ENCODE measurements at places on chromosomes 12 and 14. TPM values are rescaled to one million over a fixed set of nuclear protein-coding genes. Genes with fewer than 3 reads are reported as not detected.

The GPR135 gene
- 1.0 TPM for total RNA-seq

The POTEM gene
- total RNA-seq, result 0.10 TPM

The FAM222A gene
- 1.9 TPM for total RNA-seq

The CEBPE gene
- total RNA-seq, result not detected

- DNase-seq, result no peak
Measured at GRCh38 chr14:94659901-94660300, 47.7 kb downstream of the SERPINA3 start.

DNA sequence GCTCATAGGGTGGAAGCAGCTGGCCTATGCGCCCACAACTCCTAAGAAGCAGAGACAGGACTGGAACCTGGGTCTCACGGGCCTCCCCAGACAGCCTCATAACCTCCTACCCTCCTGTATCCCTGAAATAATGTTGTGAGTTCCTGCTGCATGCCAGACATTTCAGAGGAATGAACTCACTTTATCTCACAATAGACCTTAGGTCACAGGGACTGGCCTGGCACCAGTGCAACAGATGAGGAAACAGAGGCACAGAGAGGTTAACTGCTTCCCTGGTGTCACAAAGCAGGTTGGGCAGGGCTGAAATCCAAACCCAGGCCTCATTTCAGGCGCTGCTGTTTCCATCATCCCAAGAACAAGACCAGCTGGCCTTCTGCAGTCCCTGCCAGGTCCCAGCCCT is 5.3 kb downstream of the PHETA1 start:
- DNase-seq, result no peak

DNA sequence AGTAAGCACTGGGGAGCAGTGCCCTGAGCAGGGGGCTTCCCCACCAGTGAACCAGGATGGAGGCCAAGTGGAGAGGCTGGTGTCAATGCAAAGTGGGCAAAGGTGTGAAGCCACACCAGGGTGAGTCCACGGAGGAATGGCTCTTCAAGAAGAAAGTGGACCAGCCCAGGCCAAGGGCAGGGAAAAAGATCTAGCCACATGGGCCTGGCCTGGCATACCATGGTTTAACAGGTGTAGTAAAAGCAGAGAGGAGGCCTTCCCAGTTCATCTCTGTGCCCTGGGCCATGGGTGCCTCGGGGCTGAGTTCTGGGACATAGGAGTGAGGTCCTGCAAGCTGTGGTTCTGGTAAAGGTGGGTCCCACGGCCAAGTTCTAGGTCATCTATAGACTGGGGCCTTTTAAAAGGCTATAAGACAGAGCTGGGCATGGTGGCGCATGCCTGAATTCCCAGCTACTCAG is 153.4 kb downstream of the DPF3 start:
- no peak for DNase-seq

GRCh38 chr12:25959071-25959961 is 834 bp downstream of the RASSF8 start:
- DNase-seq, result peak; percentile 60
